OCI-LY7 (cell line): ENCODE measurements at places on chromosomes 16 and 17.

GRCh38 chr16:35560637-35560984 is 2101.2 kb downstream of the TP53TG3F start:
- DNase-seq, result no peak

DNA sequence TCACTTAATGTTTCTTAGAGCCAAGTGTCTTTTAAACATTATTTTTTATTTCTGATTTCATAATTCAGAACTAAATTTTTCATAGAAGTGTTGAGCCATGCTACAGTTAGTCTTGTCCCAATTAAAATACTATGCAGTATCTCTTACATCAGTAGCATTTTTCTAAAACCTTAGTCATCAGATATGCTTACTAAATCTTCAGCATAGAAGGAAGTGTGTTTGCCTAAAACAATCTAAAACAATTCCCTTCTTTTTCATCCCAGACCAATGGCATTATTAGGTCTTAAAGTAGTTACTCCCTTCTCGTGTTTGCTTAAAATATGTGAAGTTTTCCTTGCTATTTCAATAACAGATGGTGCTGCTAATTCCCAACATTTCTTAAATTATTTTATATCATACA is 13.6 kb upstream of the BCAS3 start:
- DNase-seq, result no peak

DNA sequence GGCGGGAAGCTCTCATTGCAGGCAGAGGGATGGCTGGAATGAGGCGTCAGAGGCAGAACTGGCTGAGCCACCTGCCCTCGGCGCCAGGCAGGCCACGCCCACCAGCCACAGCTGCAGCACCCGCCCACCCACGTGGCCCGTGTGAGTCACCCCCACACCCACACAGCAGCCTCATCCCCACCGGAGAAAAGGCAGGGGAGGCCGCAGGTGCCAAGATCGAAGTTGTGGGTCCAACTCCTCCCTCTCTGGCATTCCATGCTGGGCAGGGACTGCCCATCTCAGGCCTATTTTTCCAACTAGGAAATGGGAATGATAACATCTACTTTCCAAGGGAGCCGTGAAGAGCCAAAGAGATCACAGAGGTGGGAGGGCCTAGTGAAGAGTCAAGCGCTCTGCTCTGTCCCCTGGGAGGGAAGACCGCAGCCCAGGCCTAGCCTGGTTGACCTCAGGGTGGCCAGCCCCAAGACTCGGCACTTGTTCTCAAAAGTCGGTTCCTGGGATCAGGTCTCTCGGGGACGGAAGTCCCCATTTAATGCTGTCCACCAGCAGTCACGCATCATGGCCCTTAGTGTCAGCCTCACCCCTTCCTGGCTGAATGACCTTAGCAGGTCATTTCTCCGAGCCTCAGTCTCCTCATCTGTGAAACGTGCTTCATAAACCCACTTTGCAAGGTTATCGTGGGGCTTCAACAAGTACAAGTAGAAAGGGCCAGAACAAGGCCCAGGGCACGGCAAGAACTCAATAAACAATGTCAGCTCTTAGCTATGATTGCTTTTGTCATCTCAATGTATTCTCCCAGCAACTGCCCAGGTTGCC is at the start of gene TRPV3:
Gene TRPV3 (minus strand): TSS at position 45 of the 816 bp plus-strand sequence. CDS start 2,962 bp downstream, outside the sequence.
- no peak for DNase-seq

DNA sequence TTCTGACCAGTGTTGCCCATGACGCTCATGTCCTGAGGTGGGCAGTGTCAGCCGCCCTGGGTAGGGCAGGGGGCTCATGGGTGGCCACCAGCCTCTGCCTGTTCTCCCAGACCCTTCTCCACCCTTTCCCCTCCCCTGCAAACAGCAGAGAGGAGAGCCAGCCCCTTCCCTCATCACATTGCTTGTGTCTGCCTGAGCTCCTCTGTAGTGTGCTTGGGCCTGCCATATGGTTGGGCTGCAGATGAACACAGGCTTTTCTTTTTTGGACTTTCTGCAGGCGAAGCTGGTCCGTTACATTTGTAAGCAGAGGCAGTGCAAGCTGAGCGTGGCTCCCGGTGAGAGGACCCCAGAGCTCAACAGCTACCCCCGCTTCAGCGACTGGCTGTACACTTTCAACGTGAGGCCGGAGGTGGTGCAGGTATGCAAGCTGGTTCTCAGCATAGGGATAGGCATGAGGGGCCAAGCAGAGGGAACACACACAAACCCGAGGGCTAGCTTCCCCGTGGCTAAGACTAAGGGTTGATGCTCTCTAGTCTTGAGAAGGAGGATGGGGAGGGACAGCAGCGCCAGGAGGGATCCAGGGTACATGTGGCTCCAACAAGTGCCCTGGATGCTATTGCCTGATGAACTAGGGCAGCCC is 80.6 kb upstream of the LGALS9 start:
- DNase-seq, result no peak

DNA sequence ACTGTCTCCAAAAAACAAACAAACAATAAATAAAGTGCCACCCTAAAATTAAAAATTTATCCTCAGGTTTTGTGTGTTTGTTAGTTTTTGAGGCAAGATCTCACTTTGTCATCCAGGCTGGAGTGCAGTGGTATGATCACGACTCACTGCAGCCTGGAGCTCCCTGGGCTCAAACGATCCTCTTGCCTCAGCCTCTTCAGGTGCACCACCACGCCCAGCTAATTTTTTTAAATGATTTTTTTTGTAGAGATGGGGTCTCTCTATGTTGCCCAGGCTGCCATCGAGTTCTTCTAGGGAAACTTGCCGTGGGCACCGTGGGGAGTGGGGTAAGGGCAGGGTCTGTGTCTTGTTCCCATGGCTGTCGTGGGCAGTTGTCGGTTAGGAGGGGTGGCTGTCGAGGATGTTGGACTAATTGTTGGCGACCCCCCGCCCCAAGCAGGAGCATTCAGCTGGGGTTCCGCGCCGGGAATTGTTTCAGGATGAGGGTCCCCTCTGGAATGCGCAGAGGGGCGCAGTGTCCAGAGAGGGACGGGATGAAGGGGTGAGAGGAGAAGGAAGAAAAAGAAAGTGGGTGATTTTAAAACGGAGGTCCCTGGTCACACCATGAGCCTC is 1.1 kb upstream of the RNF213 start:
- peak; percentile 23 for DNase-seq

GRCh38 chr17:9002227-9002605 is 19.1 kb upstream of the NTN1 start:
- no peak for DNase-seq

DNA sequence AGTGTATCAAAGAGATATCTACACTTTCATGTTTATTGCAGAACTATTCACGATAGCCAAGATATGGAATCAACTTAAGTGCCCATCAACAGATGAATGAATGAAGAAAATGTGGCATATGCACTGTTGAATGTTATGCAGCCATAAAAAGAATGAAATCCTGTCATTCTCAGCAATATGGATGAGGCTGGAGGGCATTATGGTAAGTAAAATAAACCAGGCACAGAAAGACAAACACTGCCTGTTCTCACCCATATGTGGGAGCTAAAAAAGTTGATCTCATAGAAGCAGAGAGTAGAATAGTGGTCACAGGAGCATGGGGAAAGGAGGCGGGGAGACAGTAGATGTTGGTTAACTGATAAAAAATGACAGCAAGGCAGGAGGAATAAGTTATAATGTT is 561.8 kb downstream of the TOX3 start:
- DNase-seq, result no peak

GRCh38 chr16:29987371-29988085 is 7.9 kb downstream of the HIRIP3 start:
- DNase-seq, result no peak

- DNase-seq, result no peak
Observed at GRCh38 chr17:74807925-74808324, 31.8 kb upstream of the NAT9 start.

DNA sequence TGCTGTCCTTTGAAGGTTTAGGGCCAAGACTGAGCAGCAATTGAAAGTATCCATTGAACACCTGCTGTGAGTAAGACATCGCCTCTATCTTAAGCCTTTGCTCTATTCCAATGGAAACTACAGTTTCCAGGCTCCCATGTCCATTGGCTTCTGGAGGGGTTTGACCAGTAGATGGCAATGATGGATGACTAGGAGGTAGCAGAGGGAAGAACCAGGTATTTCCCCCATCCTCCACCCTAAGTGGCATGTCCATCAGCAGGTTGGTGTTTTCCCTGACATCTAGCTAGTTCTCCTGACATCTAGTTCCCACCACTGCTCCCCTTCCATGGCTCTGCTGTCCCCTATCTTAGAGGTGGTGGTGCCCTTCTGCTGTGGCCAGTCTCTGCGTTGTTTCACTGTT is 58.7 kb downstream of the CENPV start:
- DNase-seq, result no peak

GRCh38 chr17:44380767-44381166 is 8.7 kb downstream of the ITGA2B start:
- DNase-seq, result no peak

GRCh38 chr17:40443196-40443987 is at the start of gene IGFBP4:
Gene IGFBP4, plus strand, starts transcription at chr17:40443450. Its CDS starts 286 bp downstream, at chr17:40443736.
- peak; percentile 20 for DNase-seq

DNA sequence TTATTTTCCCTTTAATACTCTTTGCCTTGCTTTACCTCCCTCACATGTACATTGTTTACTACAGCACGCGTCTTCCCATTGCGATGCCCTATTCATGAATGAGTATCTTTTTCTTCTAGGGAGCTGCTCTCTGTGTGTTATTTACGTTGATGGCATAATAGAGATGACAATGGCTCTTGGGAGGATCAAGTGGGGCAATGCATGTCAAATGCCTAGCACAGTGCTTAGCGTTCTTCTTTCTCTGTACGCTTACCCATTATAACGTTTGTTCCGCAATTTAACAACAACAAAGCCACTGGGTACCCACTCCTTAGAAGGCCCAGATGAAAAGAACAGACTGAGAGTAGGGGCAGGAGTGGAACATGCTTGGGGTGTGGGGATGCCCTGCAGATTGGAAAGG is 271.6 kb upstream of the TNRC6C start:
- no peak for DNase-seq

- peak; percentile 78 for DNase-seq
Observed at GRCh38 chr17:37605813-37606505, 3.3 kb downstream of the SYNRG start.

GRCh38 chr16:54688339-54688738 is 242.3 kb upstream of the IRX5 start:
- DNase-seq, result no peak

- DNase-seq, result peak; percentile 55
Observed at GRCh38 chr17:75181608-75182318, 996 bp downstream of the SUMO2 start.

DNA sequence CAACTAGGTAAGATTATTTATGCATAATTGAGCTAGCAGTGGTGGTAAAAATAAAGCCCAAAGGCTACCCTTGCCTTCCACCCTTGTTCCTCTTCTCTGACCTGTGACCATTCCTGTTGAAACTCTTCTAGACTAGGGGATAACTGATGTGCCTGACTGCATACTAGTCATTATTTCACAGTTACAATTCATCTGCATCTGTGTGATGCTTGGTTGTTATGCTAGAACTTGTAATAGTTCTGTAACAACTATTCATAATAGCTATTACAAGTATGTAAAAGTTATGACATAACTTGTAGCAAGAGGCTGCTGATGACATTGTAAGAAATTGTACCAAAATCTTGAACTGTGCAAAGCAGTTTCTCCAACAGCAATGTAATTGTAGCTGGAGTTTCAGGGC is 2.4 kb upstream of the VAC14 start:
- DNase-seq, result no peak

- peak; percentile 50 for DNase-seq
Observed at GRCh38 chr17:29590411-29591145, 1.1 kb upstream of the GIT1 start.

DNA sequence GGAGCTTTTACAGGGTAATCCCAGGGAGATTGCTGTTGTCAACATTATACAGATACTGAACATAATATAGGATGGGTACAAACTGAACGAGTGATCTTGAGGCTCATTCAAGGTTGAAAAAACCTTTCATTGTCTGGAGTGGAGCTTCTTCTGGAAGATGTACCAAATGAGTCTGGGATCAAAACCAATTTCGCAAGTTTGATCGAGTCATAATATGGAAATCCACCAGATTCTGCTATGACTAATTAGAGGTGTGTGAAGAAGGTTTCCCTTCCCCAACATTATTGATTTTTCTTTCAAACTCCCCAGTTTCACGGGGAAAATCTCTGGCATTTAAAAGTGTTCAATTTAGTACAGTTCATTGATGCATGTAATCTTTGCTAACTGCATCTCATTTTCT is 324.1 kb downstream of the ZFHX3 start:
- DNase-seq, result no peak

- DNase-seq, result no peak
Observed at GRCh38 chr16:63057341-63057740, 1021.1 kb upstream of the CDH8 start.

- DNase-seq, result no peak
Observed at GRCh38 chr17:50519141-50519834, 11.0 kb downstream of the MYCBPAP start.

DNA sequence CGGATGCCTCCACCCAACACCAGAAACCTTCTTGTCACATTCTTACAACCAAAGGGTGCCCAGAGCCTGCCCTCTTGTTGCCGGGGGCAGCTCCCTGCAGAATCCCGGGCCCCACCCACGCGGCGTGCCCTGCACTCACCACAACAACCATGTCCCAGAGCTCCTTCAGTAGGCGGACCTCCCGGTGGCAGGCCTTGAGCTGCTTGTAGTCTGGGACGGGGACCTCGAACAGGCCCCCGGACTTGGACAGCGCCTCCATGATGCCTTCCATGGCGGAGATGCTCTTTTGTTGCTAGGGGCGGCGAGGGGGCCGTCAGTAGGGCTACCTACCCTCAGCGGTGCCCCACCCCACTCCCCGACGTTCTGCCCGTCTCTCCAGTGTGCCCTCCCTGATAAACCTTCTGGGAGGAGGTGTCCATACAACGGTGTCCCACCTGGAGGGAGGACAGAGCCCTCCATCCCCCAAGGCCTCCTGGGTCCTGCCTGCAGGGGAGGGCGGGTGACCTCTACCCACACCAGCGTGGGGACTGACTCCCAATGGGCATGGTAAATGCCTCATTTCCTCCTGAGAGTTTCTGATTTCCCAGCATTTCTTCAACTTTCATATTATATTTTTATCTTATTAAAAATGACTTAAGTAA is 52.2 kb downstream of the DNAH17 start:
- DNase-seq, result no peak

DNA sequence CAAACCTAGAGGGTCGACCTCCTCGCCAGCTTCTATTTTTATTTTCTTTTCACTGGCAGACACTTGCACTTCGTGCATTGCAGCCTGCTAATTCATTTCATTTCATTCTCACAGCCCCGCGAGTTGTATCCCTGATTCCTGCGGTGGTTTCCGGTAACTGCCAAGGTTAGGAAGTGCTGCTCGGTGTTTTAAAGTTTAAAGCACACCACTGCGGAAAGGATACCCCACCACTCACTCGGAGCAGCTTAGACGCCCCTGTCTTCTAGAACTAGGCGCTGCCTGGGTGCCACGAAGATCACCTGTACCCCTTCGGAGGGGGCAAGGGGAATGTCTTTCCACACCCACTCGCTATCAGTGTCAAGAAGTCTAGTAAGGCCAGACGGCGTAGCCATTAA is 509 bp downstream of the CNEP1R1 start:
- peak; percentile 36 for DNase-seq
